ENCODE measurements at places on chromosomes 16 and 17.

DNA sequence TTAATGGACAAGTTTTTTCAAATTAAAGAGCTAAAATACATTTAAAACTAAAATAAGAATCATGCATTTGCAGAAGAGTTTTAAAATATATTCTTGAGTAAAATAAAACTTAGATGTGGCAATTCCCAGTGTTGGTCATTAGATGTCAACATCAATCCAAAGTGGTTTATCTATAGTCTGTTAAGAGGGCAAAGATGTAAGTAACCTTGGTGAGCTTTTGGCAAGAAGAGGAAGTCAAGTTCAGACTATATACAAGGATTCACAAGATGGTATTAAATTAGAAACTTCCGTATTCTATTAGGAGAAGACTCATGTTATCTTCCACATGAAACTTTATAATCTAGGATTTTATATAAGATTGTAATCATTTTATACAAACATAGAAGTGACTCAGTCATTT lies 73.1 kb downstream of the CEP95 start:
- DNase-seq = no peak

DNA sequence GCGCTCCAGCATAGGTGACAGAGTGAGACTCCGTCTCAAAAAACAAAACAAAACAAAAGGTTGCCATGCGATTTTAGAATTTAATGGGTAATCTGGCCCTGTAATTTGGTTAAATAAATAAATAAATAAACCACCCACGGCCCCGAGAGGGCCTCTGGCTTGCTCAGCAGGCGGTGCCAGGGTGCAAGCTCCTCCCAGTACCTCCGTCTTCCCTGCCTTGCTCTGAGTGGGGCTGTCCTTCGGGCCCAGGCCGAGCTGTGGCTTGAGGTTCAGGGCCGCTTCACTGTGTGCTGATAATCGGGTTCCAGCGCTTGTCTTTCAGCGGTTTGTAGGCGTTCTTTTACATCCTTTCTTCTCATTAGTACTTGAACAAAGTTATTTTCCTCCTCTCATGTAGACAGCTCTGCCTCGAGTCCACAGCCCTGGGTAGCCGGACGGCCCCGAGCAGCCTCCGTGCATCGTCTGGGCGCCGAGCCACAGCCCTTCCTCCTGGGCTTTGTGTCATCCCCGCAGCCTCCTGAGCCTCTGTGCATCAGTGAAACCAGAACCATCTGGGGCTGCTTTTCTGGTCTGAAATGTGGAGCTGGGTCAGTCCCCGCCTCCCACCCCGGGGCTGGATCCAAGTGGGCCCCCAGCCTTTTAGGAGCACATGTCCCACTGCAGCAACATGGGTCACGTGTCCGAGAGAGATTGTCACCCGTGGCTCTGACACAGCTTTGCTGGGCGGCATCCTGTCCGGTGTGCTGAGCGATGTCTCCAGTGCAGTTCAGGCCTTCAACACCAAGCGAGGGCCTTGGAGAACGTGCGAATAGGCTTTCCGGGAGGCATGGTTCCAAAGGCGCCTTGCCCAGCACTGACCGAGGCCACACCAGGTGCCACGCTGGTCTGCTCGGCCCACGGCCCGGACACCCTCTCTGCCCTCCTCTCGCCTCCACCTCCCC lies 157.4 kb upstream of the CHMP6 start:
- DNase-seq = no peak

DNA sequence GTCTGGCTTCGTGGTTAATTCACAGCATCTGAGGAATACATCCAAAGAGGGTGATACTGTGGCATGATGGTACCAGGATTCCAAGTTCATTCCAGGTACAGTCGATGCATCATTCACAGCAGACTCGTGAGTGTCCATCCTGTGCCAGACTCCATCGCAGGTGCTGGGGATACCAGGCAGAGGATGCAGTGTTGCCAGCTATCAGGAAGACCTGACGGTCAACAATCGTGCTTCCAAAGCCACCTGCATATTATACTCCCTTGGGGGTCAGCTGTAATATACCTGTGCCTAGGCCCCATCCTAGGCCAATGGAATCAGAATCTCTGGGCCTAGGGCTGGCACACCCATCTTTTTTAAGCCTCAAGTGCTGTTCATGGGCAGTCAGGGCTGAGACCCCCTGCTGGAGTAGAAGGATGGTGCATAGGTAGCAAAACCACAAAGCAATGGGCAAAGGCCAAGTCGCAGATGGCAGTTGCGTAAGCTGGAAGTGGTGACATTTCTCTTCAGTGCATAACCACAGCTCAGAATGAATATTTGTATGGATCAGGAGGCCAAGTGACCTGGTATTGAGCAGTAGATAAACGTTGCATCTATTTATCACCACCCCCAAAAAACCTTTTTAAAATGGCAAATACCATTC lies 42.9 kb upstream of the C16orf78 start:
- DNase-seq = no peak

DNA sequence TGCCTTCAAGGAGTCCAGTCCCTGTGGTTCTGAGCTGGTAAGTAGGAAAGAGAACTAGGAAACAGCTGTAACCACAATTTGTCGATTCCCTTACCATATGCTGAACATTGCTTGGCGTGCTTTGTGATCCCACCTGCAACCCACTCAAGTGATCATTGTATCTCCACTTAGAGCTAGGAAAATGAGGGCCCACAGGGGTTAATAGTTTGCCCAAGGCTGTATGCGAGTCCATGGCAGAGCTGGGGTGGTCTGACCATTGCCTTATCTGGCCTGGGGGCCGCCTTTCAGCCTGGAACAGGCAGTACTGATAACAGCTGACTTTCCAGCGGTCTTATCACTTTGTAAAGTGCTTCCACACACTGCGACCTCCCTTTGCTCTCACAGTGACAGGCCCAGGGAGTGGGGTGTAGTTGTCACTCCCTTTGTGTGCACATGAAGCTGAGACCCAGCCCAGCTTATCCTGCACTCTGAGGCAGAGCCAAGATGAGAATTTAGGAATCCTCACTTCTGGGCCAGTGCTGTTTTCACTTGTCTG lies 9.8 kb downstream of the MYL4 start:
- no peak for DNase-seq

GRCh38 chr17:12987120-12987519 lies 30.7 kb downstream of the ELAC2 start:
- DNase-seq = no peak

DNA sequence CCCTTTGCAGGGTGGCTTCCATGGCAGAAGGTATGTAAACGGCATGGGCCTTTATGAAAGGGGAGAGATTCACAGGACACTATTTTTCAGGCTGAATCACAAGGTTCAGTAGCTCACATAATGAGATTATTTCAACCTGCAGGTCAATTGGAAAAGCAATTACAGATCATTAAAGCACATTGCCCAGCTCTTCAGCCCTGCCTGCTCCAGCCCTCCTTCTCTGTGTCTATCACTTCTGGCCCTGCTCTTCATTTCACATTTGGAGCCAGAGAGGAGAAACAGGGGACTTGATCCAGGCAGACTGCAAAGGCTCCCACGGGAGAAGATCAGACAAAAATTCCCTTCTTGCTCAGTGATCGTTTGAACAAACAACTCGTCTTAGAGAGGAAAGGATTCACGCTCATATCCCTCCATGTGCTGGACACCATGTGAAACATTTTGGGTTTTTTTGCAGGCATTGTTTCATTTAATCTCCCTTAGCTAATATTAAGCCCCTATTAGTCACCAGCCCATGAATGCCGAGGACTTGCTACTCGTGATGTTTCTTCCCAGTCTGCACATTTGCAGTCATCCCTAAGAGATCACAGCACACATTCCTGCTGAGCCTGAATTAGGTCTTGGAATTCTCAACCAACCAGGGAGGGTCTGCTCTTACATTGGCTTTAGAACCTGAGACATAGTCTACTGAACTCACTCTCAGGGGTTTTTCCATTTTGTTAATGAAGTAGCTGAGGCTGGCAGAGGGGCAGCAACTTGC lies 443.9 kb upstream of the CCL2 start:
- DNase-seq = no peak

GRCh38 chr17:47744168-47745036 lies 11.4 kb downstream of the TBX21 start:
- no peak for DNase-seq

- DNase-seq = no peak
These were observed 1.1 kb upstream of the CRHR1 start for GRCh38 chr17:45782889-45783592.

GRCh38 chr16:70399951-70400350 lies 38.9 kb downstream of the ST3GAL2 start:
- DNase-seq = no peak

DNA sequence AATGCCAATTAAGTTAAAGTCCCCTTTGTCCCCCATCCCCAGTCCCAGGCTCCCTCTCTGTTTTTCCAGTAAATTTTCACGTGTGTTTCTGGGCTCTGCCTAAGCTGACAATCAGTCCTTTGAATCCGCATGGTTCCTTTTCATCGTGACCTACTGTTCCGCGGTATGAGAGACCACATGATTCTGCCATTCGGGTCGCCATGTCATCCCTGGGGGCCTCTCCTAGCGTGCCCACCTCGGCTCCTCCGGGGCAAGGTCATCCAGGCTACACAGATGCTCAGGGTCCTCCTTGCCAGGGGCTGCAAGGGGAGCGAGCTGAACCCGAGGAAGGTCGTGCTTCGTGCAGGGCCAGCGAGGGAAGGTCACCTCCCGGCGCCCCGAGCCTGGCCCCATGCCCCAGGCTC lies 157.6 kb downstream of the RAB11FIP4 start:
- no peak for DNase-seq
